ENCODE measurements at places on chromosomes 6 and 20. TPM values are rescaled to one million over a fixed set of nuclear protein-coding genes. Genes with fewer than 3 reads are reported as not detected.

The OR2H2 gene
- not detected for polyA plus RNA-seq

The LINC00237 gene
- polyA plus RNA-seq = not detected

The C20orf144 gene
- not detected for polyA plus RNA-seq

The OR2B6 gene
- polyA plus RNA-seq = not detected

The RPN2 gene
- 32.5 TPM for polyA plus RNA-seq

The PLA2G7 gene
- 0.61 TPM for polyA plus RNA-seq

The CALHM4 gene
- polyA plus RNA-seq = not detected

The RNF144B gene
- polyA plus RNA-seq = 2.1 TPM

The CLVS2 gene
- not detected for polyA plus RNA-seq

The SAPCD1 gene
- polyA plus RNA-seq = 2.9 TPM

The GNMT gene
- polyA plus RNA-seq = 73.2 TPM

The NRSN1 gene
- polyA plus RNA-seq = 0.25 TPM

The MAN1A1 gene
- polyA plus RNA-seq = 9.1 TPM

The NOX3 gene
- polyA plus RNA-seq = not detected

The TNXB gene
- 15.1 TPM for polyA plus RNA-seq
